ENCODE measurements at places on chromosomes 12 and 14.

DNA sequence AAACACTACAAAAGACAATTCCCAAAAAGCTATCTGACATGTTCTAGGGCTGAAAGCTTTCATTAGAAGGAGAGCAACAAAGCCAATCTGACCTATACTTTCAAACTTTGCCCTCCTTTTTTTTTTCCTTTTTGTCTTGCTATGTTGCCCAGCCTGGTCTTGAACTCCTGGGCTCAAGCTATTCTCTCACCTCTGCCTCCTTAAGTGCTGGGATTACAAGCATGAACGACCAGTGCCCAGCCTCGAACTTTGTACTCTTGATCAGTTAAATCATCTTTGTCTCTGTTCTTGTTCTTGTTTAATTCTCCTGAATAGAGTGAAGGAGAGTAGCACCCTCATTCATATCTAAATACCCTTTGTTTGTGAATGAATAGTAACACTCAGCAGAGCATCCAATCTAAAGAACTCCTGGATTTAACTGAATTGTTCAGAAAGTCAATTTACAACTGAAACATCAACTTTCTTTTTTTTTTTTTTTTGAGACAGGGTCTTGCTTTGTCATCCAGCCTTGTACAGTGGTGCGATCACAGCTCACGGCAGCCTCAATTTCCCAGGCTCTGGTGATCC is 22.1 kb downstream of the ERP29 start:
- DNase-seq: no peak

DNA sequence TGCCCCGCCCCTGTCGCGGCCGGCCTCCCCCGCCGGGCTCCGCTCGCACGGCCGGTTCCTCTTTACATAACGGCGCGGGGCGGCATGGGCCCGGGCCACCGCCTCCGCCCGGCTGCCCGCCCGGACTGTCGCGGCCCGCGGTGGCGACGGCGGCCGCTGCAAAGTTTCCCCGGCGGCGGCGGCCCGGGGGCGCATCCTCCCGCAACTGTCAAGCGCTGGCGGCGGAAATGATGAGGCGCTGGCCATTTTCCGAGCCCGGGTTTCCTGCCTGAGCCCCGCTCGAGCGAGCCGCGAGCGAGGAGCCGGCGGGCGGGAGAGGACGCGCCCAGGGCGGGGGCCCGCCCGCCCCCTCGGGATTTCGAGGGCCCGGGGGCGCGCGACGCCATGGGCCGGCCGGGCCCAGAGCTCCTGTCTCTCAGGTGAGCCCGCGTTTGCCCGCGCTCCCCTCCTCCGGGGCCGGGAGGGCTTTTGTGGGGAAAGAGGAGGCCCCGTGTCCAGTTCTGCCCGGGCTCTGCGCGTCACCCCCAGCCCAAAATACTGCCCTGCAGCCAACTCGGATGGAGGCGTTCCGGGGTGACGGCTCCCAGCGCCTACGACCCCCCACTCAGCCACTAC is at the start of gene SH2B3:
Gene SH2B3 (plus strand): TSS at position 65 of the 615 bp plus-strand sequence. CDS start 12,223 bp downstream, outside the sequence.
- no peak for DNase-seq

DNA sequence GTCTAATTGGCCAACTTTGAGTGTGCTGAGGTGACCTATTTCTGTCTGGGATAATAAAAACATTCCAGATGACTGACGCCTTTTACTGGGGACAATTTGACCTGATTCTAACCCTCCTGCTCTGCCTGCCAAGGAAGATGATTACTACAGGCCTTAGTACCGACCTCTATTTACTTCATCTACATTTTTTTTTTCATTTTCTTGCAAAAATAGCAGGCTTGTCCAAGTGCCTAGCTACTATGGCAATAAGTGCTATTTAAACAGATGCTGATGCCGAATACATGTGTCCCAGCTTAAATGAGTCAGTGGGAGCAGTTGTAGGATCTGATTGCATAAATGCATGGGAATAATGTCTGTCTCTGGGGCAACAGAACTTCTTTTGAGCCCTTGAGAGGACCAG is 254.3 kb downstream of the RGS6 start:
- no peak for DNase-seq

DNA sequence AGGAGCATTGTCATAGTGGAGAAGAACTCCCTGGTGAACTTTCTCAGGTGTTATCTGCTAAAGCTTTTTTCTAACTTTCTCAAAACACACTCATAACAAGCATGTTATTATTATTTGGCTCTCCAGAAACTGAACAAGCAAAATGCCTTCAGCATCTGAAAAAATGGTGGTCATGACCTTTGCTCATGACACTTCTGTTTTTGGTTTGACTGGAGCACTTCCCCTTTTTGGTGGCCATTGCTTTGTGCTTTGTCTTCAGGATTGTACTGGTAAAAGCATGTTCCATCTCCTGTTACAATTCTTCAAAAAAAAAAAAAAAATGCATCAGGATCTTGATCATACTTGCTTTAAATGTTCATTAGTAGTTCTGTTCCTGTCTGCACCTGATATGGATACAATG is 1241.6 kb upstream of the USP15 start:
- no peak for DNase-seq

- DNase-seq: no peak
These were observed 115.1 kb downstream of the TTC7B start for GRCh38 chr14:90700933-90701776.
